Right ventricle myocardium inferior (tissue), 1 donor: ENCODE measurements at places on chromosomes 2 and 18. TPM values are rescaled to one million over a fixed set of nuclear protein-coding genes. Genes with fewer than 3 reads are reported as not detected.

POTEC gene
- not detected for total RNA-seq

IGFBP5 gene
- 156 TPM for total RNA-seq

ERBB4 gene
- total RNA-seq, result 12.4 TPM

VWA3B gene
- 0.38 TPM for total RNA-seq

LYPD1 gene
- not detected for total RNA-seq

RUFY4 gene
- total RNA-seq, result not detected

NEU4 gene
- 0.30 TPM for total RNA-seq

CASP10 gene
- 6.2 TPM for total RNA-seq

WBP1 gene
- 44.3 TPM for total RNA-seq

DNA sequence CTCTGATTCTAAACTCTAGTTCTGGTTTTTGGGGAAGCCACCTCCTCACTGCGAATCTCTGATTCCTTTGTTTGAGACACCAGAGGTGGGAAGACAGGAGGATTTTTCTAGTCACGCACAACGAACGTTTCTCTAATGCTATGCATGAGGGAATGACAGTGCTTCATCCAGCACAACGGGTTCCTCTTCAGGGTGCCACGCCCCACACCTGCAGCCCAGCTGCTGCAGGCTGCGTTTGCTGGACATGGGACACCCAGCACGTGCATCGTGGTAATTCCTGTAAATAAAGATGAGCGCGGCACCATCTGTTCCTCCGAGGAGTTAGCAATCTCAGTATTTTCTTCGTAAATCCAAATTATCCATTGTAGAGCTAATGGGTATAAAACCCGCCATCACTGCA is 37.5 kb upstream of the TPO start:
- no peak for DNase-seq

- DNase-seq, result no peak
Measured at GRCh38 chr18:76384114-76384790, 110.8 kb downstream of the ZNF516 start.

- DNase-seq, result no peak
Measured at GRCh38 chr2:70069049-70069448, 18.2 kb upstream of the PCBP1 start.

DNA sequence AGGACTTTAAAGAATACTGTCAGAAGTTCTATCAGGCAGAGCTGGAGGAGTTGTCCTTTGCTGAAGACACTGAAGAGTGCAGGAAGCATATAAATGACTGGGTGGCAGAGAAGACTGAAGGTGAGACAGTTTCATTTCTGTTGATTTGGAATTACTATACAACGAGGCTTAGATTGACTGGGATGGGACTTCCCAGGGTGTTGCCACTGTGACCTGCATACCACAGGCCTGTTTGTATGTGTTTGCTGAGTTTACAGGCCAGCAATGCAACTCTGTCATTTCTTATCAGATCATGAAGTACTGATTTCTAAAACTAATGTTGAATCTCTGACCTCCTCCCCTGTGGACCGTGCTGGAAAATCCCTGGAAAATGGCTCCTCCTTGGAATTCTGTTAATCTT is 11.8 kb downstream of the SERPINB8 start:
- no peak for DNase-seq

DNA sequence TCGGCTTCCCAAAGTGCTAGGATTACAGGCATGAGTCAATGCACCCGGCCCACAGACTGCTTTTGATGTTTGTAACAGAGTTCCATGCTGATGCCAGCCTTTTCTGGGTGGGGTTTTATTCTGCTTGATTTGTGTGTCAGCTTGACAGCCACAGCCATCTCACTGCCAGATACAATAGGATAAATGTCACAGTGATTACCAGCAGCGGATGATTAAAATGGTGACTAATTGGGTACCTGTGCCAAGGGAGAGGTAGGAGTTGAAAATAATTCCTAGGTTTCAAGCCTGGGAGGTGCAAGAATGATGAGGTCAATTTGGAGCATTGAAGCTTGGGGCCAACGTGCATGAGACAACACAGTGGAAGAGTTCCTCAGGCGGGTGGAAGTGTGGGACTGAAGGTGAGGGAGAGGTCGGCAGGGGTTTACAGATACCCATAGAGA is 39.4 kb downstream of the SH2D6 start:
- DNase-seq, result no peak

GRCh38 chr18:49623571-49623970 is 61.7 kb downstream of the LIPG start:
- DNase-seq, result no peak

GRCh38 chr18:76993573-76993972 is 139.0 kb downstream of the MBP start:
- DNase-seq, result no peak

GRCh38 chr2:167237478-167237877 is 349.2 kb downstream of the XIRP2 start:
- DNase-seq, result no peak

DNA sequence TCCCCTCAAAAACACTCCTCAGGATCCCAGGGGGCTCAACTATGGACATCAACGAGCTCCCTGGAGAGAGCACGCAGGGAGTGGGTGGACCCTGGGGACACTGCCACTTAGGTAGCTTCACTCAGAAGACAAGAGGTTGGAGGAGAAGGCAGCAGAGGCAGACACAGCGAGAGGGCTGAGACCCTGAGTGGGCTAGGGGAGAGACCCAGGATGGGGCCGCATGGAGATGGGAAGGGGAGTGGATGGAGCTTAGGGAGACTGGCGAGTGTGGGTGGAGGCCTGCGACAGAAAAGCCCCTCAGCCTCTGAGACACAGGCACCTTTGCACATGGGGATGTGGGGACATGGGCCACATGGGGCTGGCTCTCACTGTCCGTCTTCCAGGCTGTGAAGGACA is 70.9 kb downstream of the ASB1 start:
- DNase-seq, result no peak

GRCh38 chr2:237057107-237057506 is 28.6 kb upstream of the COPS8 start:
- no peak for DNase-seq

DNA sequence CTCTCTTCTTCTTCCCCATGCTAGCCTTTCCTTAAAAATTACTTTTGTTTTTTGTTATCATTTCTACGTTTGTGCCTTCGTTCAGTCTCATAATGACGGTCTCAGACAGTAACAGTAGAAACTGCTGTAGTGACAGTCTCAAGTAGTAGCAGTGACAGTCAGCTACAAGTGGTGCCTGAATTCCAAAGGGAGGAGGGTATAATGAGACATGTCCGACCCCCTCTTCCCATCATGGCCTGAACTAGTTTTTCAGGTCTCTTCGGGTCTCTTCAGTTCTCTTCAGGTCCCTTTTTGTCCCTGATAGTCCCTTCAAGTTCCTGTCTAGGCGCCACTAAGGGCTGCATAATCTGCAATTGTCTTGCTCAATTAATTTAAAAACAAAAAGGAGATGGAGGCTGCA is 12.6 kb downstream of the TMEM131 start:
- DNase-seq, result no peak

DNA sequence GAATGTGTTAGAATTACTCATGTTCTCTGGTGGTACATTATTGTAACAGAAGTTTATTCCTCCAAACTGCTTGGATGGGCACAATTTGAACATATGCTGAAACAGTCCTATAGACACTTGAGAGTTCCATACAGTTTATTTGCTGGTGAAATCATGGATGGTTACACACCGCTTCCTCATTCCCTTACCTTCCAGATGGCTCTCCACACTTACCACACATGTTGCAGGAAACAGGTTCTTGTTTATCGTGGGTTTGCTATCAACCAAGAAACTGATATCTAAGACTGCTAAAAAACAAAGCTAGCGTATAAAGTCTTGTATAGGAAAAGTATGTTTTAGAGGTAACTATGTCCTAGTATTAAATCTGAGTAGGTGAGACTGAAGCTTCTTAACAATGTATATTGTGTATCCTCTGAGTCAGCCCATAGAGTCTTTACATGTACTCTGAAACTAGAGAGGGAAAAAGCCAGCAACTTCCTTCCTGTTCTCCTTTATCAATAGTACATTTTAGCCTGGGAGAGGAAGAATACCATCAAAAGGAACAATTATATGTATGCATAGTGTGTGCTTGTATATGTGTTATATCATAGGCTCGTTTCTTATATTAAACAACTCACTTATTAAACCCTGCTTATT is 313.1 kb downstream of the PLCL1 start:
- DNase-seq, result no peak

DNA sequence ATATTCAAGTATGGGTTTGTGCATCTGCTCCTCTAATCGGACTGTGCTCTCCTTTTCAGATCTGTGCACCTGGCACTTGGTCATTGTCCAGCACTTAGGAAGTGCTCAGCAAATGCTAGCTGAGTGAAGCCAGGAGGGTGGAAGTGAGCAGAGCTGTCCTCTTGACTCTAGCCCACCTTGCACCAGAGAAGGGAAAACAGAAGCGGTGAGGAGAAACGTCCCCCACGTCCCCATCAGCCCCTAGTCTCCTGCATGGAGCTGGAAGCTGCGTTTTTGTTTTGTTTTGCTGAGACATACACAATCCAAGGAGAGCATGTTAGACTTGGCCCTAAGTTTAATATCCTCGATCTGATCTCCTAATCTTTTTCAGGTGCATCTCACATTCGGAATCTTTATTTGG is 73.6 kb downstream of the EN1 start:
- DNase-seq, result no peak

- no peak for DNase-seq
Measured at GRCh38 chr2:48174503-48174902, 268.2 kb upstream of the FBXO11 start.

DNA sequence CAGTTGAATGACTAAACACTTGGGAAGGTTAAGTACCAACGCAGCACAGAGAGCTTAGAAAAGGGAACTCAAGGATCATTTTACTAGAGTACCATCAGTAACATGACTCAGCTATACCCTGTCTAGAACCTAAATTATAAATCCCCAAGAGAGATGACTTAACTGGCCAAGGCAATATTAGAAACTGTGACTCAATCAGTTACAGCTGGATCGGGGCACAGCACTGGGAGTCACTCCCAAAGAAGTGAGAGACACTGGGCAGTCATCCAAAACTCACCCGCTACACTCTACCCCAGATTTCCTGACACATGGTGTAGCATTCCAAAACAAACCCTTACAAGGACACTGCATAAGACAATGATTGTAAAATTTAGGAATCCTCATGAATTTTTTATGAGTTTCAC is 17.7 kb downstream of the IWS1 start:
- DNase-seq, result peak; percentile 70

GRCh38 chr2:10028988-10029874 is 14.1 kb upstream of the KLF11 start:
- peak; percentile 88 for DNase-seq

DNA sequence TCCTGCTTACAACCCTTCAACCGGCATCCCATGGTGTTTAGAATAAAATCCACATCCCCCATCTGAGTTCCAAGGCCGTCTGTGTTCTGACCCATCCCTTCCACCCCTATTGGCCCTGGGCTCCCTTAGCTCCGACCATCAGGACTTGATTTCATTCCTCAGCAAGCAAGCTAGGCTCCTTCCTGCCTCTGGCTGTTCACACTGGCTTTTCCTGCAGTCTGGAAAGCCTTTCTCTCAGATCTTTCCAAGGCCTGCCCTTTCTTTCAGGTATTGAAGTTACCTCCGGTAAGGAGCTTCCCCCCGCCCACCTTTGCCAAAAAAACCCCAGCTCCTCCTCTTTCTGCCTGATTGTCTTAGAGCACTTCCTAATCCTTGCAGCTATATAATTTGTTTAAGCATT is 86.8 kb downstream of the CLIP4 start:
- DNase-seq, result no peak

- peak; percentile 47 for DNase-seq
Measured at GRCh38 chr2:140154271-140154670, 1374.1 kb upstream of the NXPH2 start.

- no peak for DNase-seq
Measured at GRCh38 chr2:79977792-79978191, 326.8 kb downstream of the LRRTM1 start.

GRCh38 chr2:58432491-58433170 is 191.5 kb upstream of the FANCL start:
- no peak for DNase-seq

DNA sequence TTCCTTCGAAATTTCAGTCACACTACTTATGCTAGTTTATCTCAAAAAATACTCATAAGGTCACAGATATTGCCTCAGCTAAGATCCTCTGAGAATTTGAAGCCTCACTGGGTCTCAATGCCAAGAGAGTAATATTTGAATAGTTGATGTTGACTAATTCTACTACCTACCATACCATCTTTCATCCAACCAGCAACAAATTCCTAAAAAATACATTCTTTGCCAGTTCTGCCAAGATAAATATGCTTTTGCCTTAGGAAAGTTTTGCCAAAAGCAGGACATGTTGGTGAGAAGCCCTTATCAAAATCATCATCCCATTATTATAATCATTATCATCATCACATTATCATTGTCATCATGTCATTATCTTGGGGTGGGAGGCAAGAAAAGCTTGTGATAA is 544.6 kb upstream of the ZEB2 start:
- DNase-seq, result no peak

GRCh38 chr18:10274301-10274700 is 180.1 kb upstream of the APCDD1 start:
- no peak for DNase-seq

DNA sequence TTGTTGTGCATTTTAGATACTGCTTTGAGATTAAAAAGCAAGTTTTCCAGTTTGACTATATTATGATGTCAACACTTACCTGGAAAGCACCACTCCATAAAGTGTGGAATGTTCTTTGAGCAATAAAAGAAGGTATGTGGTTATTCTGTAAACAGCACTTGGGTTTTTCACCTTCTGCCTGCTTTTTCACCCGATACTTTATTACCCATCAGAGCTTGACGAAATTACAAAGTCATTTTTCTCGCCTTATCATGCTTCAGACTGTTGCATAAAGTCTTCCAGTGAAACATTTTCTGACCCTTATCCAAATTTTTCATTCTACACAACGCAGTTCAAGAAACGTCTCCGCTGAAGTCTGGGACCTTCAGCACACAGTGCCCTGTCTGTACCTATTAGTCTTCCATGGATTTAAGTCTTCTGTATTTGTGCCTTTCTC is 25.2 kb downstream of the CAB39 start:
- no peak for DNase-seq

- no peak for DNase-seq
Measured at GRCh38 chr2:152623076-152623740, 94.1 kb downstream of the PRPF40A start.

DNA sequence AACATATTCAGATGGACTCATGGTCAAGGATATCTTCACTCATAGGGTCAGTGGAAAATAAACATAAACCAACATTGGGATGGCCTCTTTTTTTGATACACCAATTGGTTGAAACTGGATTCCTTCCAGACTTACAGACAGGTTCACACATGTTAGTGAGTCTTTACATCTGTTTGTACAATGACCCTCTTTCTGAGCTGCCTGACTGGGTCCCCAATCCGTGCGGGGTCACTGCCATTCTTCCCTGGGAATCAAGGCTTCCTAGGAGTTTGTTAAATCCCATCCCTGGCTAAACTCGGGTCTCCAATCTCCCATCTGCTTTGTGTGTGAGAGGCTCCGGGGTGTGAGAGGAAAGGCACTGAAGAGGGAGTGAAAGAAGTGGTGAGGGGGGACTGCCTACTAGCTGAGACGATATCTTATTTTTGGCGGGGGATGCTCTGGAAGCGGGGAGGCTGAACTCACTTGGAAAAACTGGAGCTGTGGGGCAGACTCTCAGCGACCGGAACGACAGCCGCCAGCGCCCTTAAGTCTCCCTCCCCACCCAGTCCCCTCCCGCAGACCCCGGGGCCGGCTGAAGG is 487 bp downstream of the STARD6 start:
- no peak for DNase-seq
